Posterior cingulate gyrus (tissue), 11 donors: ENCODE measurements at places on chromosomes 16 and 17.
A peak's percentile ranks its signal among the peaks of the same experiment; 100 is the strongest.

GRCh38 chr16:29007730-29008593 is 23.1 kb downstream of the LAT start:
- no peak for DNase-seq

DNA sequence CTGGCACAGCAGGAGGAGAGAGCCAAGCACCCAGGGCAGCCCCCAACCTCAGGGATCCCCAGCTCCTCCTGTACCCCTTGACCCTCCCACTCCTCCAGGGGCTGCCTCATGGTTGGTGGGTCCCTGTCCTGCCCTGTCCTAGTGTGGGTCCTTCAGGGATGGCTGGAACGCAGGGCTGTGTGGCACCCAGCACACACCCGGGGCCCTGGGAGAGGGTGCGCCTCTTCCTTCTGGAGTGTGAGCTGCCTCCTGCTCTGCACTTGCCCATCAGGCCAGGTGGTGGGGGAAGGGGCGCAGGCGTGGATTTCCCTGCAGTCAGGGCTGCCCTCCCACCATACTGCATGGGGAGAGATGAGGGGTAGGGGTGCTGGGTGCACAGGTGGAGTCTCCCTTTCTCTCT is 42.6 kb downstream of the SOCS1 start:
- DNase-seq, result no peak

DNA sequence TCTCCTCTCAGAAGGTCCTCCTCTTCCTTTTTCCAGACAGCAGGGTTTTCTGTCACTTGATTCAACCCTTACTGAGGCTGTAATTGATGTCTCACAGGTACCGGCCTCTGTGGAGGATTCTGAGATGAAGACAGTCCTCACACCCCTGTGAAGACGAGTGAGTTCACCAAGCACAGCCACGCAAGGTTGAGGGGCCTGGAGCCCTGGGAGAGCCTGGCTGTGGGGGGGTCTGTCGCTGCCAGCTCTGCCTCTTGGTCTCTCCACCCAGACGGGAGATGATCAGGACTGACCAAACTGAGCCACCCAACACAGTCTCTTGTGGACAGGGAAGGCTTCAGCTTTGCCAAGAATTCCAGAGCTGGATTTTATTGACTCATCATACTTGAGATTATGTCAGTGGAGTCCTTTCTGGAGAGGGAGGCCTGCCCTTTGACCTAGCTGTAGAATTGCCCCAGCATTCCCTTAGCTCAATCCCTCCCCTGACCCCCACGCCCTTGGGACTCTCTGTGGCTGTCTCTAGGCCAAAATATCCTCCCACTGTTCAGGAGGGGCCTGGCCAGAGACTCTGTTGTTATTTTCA is 51.1 kb upstream of the CRHR1 start:
- DNase-seq, result no peak

DNA sequence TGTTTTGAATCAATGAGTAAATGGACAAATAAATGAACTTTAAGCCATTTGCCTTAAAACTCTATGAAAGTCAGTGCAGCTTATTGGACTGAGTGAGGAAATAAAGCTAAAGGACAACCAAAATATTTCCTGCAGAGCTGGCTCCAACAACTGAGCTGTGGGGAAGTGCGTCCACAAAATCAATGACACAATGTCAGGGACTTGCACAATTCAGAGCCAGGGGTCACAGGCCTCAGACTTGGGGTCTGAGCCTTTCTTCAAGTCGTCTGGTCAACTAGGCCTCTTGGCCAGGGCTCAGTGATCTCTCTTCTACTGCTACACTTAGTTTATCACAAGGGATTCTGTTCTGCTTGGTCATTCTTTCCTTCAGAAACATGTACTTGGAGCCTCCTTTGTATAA is 26.2 kb upstream of the RHBDL3 start:
- no peak for DNase-seq

DNA sequence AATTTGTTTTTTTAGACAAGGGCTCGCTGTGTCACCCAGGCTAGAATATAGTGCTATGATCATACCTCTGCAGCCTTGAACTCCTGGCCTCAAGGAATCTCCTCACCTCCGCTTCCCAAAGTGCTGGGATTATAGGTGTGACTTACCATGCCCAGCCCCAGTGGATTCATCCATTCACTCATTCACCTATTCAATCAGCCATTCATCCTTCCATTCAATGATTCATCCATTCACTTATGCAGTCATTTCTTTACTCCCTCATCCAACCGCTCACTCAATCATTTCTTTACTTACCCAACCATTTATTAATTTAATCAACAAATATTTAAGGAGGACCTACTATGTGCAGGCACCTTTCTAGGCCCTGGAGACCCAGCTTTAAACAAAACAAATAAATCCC is 25.7 kb downstream of the DEXI start:
- no peak for DNase-seq

- DNase-seq, result no peak
Observed at GRCh38 chr17:13596241-13596923, 5.3 kb downstream of the HS3ST3A1 start.

- peak; percentile 82 for DNase-seq
Observed at GRCh38 chr17:50949989-50950877, 84.1 kb upstream of the TOB1 start.

GRCh38 chr17:1374431-1375177 is 25.4 kb downstream of the YWHAE start:
- no peak for DNase-seq

GRCh38 chr16:8194794-8195193 is 395.5 kb downstream of the TMEM114 start:
- DNase-seq, result peak; percentile 67

GRCh38 chr16:73306901-73307413 is 259.0 kb upstream of the ZFHX3 start:
- no peak for DNase-seq

- DNase-seq, result no peak
Observed at GRCh38 chr16:4395055-4395726, 21.2 kb downstream of the CORO7 start.

GRCh38 chr17:1300371-1300905 is 21.0 kb downstream of the TRARG1 start:
- no peak for DNase-seq

GRCh38 chr16:29925105-29925756 is 795 bp downstream of the KCTD13 start:
- no peak for DNase-seq

DNA sequence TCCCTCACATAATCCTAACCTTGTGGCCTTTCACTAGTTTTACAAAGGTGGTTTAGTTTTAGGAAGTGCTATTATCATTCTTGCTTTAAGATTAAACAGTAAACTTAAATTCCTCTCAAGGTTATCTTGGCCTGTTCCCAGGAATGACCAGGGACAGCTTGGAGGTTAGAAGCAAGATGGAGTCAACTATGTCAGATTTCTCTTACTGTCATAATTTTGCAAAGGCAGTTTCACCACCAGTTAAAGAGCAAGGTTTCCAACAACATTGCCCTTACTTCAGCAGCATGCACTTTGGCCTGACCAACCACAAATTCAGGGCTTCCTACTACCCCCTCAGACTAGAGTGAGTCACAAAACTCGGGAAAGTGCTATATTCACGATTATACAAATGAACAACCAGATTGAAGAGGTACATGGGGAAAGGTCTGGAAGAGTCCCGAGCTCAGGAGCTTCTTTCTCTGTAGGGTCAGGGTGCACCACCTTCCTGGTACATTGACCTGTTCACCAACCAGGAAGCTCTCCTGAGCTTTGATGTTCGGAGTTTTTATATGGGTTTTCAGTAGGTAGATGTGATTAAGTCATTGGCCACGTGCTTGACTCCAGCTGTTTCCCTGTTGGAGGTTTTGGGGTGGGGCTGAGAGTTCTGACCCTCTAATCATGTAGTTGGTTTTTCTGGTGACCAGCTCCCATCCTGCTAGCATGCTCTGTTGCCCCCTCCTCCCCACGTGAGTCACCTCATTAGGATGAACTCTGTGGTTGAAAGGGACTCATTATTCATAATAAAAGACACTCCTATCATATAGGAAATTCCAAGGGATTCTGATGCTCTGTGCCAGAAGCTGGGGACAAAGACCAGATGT is 19.4 kb downstream of the RHOT1 start:
- no peak for DNase-seq

GRCh38 chr16:51433599-51433998 is 282.5 kb upstream of the SALL1 start:
- no peak for DNase-seq

GRCh38 chr17:65696739-65697394 is 135.4 kb upstream of the AXIN2 start:
- no peak for DNase-seq

GRCh38 chr17:66920950-66921349 is 43.6 kb upstream of the CACNG4 start:
- no peak for DNase-seq

- DNase-seq, result no peak
Observed at GRCh38 chr16:87721622-87722585, 43.9 kb downstream of the KLHDC4 start.

- DNase-seq, result no peak
Observed at GRCh38 chr16:17926866-17927399, 409.6 kb downstream of the NPIPA8 start.

- DNase-seq, result no peak
Observed at GRCh38 chr17:7043182-7043496, 753 bp downstream of the SLC16A11 start.

DNA sequence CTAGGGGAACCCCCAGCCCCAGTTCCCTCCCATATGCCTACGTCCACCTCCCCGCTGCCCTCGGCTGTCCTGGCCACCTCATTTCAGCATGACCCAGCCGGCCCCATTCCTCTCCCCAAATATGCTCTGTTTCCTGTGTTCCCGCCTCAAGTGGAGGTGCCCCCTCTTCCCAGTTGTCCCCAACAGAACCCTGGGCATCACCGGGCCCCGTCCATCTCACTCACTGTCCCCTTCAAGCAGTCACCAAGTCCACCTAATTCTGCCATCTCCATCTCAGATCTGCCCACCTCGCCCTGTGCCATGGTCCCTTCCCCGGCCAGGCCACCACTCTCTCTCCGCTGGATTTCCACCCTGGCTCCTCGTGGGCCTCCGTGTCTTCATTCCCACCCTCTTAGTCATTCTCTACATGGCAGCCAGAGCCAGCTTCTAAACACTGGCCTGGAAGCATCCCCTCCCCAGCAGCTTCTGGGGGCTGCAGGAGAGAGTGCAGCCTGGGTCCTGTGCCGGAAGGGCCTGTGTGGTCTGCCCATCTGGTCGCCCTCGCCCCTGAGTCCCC is 12.8 kb downstream of the CDK3 start:
- DNase-seq, result no peak

DNA sequence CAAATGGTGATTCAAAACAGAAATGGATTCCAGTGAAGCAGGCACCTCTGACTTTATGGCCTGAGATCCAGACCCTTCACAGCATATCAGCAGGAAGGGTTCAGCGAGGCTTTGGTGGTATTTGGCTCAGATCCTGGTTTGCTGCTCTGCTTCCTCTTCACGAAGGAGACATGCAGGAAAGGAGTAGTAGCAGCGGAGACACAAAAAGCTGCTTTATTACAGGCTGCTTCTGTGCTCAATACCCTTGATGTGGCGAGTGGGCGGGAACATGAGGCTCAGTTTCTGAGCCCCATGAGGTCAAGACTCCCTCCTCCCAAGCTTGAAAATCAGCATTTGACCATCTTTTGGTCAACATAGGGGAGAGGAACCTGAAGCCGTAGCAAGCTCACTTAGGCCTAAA is 213.3 kb upstream of the AXIN2 start:
- no peak for DNase-seq

DNA sequence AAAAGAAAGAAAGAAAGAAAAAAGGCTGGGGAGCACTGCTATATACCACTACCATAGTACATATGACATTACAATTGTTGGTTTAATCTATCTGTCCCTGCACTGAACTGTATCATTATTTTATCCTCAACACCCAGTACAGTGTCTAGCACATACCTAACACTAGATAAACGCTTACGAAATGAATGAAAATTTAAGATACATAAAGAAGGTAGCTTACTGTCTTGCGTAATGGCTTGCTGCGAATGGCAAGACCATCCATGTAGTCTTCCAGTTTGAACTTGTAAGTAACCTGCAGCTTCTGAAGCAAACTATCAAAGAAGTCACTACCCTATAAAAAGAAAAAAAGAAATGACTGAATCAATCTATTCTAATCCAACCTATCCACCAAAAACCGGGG is 6.6 kb downstream of the SMG6 start:
- DNase-seq, result no peak

GRCh38 chr17:35949401-35949800 is 5.9 kb upstream of the LYZL6 start:
- DNase-seq, result no peak
